Muscle of leg (tissue), 16 donors: ENCODE measurements at places on chromosomes 7 and 10. TPM values are rescaled to one million over a fixed set of nuclear protein-coding genes. Genes with fewer than 3 reads are reported as not detected.
A peak's percentile ranks its signal among the peaks of the same experiment; 100 is the strongest.

ATOH7 gene
- not detected for polyA plus RNA-seq

PILRA gene
- 2.3 TPM for polyA plus RNA-seq

MKRN1 gene
- 79.9 TPM for polyA plus RNA-seq

DNA sequence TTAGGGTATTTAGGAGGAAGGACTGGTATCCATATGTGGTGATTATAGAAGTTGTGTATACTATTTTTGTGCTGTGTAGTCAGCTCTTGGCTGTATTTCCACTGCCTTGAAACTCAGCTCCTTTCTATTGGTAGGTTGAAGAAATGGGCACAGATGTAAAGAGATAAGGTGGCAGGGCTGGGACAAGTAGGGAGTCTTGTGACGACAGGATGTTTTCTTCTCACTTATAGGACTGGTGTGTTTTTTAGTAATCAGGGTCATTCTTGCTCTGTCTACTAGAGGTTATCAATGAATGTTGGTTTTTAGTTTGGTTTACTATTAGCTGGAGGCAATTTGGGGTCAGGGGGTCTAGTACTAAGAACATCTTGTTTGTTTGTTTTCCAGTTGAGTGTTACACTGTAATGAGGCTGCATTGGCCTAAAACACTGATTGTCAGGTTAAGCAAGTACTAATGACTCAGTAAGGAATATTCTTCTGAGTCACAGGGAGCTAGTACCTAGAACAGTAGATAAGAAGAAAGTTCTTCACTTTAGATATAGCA is 11.8 kb downstream of the UBN2 start:
- no peak for DNase-seq

DNA sequence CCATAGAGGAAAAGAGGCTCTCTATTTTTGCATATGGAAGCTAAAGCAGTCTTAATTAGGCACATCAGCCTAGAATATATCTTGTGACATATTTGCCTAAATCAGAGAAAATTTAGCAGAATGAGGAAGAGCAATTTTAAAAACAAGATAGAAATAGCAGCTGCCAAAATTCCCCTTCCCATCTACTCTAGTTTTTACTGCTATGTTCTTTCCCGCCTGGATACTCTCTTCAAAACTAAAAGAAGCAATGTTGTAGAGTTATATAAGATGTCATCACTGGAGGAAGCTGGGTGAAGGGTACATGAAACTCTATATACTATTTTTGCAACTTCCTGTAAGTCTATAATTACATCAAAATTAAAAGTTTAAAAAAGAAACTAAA is 87.0 kb downstream of the ARMH3 start:
- DNase-seq = peak; percentile 7

DYDC2 gene
- not detected for polyA plus RNA-seq

GRCh38 chr7:50785346-50785745 is 2.6 kb upstream of the GRB10 start:
- no peak for DNase-seq

SORBS1 gene
- 104 TPM for polyA plus RNA-seq

GRCh38 chr7:44292876-44293560 is 32.4 kb downstream of the CAMK2B start:
- DNase-seq = no peak

TSPAN33 gene
- 52.2 TPM for polyA plus RNA-seq

- peak; percentile 65 for DNase-seq
These were observed 182.6 kb downstream of the TCF7L2 start for GRCh38 chr10:113132591-113133121.

NPC1L1 gene
- polyA plus RNA-seq = 1.5 TPM

GRCh38 chr10:100568912-100569311 is 33.2 kb downstream of the HIF1AN start:
- DNase-seq = no peak

- no peak for DNase-seq
These were observed 59.2 kb downstream of the PWWP2B start for GRCh38 chr10:132455986-132456847.

- DNase-seq = no peak
These were observed 15.4 kb downstream of the TAS2R41 start for GRCh38 chr7:143492799-143493739.

DNA sequence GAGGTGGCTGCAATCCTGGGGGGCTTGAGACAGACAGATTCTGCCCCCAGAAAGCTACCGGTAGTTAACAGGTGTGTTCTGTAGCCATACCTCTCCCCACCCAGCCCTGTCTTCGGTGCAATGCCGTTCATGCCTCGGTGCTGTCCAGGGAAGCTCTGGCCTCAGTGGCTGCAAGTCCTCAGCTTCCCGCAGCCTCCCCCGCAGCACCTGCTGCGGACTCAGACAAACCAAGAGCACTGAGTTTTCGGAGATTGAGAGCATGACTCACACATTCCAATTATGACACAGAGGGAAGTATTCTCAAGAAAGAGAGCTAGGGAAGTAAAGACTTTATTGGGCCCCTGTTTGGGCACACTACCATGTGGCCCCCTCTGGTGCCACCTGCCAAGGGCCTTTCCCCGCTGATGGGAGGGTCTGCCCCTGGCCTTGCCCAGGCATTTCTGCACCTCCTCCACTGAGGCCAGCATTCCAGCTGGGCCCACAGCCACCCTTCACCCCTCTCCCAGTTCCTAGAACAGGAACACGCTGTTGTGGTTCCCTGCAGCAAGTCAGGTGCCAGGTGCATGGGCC is 30.2 kb upstream of the EZH2 start:
- peak; percentile 24 for DNase-seq

GRCh38 chr10:62075912-62076311 is 174.4 kb downstream of the ARID5B start:
- no peak for DNase-seq

SPDYE9 gene
- polyA plus RNA-seq = 0.10 TPM

DNA sequence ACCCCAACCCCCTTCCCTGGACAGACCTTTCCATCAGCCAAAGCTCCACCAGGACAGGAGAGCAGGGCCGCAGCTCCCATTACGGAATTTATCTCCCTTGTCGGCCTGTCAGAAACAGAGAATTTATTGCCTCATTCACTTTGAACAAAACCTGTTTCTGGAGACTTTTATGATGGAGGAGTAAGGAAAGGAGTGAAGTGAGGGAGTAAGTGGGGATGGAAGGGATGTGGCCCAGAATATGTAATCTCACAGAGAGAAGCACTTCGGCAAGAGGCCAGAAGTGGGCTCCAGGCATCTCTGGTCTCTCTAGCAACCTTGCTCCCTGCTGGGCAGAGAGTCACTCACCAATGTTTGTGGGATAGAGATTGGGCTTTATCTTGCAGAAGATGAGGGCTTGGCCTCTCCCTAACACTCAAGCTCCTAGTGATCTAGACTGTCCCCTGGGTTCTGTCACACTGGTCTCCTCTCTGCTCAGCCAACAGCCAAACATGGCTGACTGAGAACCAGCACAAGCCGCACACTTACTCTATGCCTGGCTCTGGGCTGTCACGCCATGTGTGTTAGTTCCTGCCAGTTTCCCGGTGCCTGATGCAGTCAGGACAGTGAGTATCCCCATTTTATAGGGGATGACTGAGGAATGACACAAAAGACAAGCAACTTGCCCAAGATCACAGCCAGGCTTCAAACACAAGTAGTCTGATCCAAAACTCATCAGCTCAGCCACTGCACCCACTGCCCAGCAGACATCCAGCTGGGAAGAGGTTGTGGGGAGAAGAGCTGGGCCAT is 149.4 kb upstream of the ZMIZ1 start:
- no peak for DNase-seq

MAGI2 gene
- polyA plus RNA-seq = 4.2 TPM

GRCh38 chr10:14014423-14014822 is 316.3 kb downstream of the FRMD4A start:
- DNase-seq = no peak

MEOX2 gene
- polyA plus RNA-seq = 125 TPM

DNA sequence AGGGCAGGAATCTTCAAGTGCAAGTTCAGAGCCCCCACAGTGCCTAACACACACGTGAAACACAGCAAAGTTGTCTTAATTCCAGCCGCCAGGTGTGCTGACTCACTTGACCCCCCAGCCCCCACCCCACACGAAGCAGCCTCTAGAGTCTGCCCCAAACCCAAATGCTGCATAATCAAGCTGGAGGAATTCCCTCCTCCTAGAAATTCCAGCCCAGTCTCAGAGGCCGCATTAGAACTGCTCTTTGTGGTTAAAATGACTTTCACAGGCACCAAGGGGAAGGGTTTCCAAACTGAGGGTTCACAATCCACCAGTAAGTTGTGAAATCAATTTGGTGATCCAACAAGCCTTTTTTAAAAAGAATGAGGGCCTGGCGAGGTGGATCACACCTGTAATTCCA is 67.0 kb upstream of the PLXNA4 start:
- DNase-seq = no peak

PAPSS2 gene
- polyA plus RNA-seq = 9.3 TPM

VGF gene
- not detected for polyA plus RNA-seq

DNA sequence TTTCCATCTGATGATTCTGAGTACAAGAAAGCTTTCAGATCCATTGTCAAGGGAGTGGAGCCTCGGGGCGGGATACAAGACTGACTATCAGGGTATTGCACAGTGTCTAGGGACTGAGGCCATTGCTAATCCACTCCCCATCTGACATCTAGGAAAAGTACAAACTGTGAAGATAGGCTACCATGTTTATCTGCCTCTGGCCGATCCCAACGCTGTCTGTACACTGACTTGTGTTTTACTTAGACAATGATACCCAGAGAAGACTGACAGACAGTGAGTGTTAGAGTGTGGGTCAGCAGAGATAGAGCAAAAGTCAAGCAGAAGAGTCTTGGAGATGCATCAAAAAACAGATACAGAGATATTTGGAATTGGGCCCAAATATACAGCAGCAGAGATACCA is 3.1 kb upstream of the SLC13A4 start:
- DNase-seq = no peak

GRCh38 chr7:123979876-123980275 is 53.0 kb downstream of the TMEM229A start:
- DNase-seq = no peak

TMEM229A gene
- polyA plus RNA-seq = not detected

SMO gene
- 41.4 TPM for polyA plus RNA-seq

DNA sequence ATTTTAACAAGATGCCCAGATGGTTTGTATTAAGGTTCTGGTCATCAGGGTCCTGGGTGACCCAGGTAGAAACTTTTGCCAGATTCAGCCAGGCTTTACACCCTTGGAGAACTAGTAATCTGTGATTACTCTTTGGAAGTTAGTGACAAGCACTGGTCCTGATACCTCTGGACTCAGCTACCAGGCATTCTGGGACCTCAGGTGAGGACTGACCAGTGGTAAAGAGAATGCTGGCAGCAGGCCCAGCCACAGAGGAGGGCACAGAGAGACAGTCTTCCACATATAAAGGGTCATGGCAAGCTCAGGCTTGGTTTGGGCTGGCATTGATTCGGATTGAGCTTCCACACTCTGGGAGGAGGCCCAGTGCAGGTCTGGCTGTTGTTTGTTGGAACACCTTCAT is 112.0 kb upstream of the CHST15 start:
- DNase-seq = no peak

- peak; percentile 85 for DNase-seq
These were observed 6.5 kb downstream of the DUSP5 start for GRCh38 chr10:110504111-110504735.

DNA sequence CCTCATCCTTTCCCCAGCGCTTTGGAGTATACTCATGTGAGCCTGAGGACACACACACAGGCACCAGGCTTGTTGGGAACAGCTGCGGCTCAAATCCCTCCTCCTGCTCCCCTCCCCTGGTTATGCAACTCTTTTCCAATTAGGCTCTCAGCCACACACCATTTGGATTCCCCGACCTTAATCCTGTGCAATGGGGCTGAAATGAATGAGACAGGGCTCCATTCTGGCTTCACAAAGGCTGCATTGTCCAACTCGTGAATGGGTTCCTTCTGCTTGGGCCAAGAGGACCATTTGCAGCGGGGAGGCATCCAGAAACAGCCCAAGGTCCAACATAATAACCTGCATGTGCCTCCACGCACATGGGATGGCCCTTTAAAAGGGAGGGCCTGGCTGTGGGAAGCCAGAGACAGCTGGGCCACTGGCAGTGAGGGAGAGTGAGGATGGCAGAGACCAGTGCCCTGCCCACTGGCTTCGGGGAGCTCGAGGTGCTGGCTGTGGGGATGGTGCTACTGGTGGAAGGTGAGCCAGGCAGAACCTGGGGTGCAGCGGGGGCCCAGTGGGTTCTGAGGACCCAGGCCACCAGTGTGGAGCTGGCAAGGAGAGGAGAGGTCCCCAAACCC is at the start of gene RGR:
Gene RGR (plus strand): TSS at position 403 of the 620 bp plus-strand sequence. CDS start 38 bp downstream, at position 441.
- peak; percentile 93 for DNase-seq

SPDYE2B gene
- polyA plus RNA-seq = 0.26 TPM

DNA sequence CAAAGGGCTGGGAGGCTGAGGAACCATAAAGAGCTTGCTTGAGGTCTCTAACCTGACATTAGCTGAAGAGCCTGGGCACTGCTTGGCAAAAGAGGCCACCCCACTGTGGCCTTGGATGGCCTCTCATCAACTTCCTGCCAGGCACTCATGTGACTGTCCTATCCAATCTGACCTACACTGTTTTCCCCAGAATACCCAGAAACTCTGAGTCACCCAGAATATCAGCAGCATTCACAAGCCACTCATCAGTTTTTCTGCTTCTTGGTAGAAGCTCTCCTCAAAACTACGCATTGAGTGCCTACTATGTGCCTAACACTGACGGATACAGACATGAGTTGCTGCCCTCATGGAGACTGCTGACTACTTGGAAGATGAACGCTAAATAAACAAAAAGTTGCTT is 4.1 kb upstream of the NT5C2 start:
- peak; percentile 59 for DNase-seq

GRCh38 chr7:66549466-66549865 is 79.2 kb upstream of the KCTD7 start:
- no peak for DNase-seq

GDF10 gene
- polyA plus RNA-seq = 0.41 TPM

FBH1 gene
- 50.6 TPM for polyA plus RNA-seq

VAX1 gene
- polyA plus RNA-seq = not detected

PARG gene
- 20.7 TPM for polyA plus RNA-seq

DNA sequence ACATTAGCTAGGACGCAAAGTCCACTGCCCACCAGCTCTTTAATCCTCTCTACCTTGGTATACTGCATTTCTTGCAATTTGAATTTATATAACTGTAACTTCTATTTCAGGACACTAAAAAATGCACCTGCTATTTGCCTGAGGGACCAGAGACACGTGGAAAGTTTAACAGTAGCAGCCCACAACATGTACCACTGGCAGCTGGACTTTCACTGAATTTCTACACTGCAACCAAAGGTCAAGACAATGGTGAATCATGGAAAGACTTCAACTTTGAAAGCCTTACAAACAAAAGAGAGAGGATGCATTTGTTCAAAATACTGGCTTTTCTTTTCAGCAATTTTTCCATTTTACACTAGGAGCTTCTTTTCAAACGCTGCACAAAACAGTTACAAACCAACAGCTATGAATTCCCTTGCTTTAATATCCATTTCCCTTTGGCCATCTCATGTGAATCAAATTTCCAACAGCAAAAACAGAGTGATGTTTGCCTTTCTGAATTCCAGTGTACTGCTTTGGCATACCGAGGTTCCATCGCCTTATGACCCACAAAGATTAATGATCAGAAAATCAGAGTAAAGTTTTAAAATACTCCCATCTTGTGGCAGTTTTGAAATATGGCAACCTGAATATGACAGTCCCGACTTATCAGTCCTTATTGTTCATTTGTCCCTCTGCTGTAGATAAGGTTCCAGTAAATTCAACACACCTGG is 29.9 kb upstream of the HNRNPH3 start:
- peak; percentile 68 for DNase-seq
